ENCODE measurements at places on chromosomes 2 and 18. TPM values are rescaled to one million over a fixed set of nuclear protein-coding genes. Genes with fewer than 3 reads are reported as not detected.

DNA sequence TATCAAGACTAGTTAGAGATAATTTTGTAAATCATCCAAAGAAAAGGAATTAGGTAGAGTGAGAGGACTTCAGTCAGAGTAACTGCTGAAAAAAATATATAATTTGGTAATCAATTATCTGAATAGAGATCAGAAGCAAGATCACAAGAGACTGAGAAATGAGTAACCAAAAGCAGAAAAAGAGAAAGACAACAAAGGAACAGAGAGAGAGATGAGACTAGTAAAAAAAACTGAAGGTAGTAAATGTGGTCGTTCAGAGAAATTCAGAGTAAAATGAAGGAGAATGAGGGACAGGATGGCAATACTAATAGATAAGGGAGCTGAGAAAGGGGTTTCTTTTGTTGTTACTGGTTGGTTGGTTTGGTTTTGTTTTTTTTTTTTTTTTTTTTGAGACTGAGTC lies 16.5 kb downstream of the STRN start:
- no peaks in the 10 kb centered on the region for H3K27me3 ChIP-seq
- H3K27ac ChIP-seq: no peak overlapping the region
- DNase-seq: no peak
- H3K4me3 ChIP-seq: no peak overlapping the region

GRCh38 chr2:3430172-3430571 lies 50.7 kb downstream of the TRAPPC12 start:
- no peak overlapping the region for H3K4me3 ChIP-seq
- H3K4me1 ChIP-seq: no peaks in the 10 kb centered on the region
- no peaks in the 10 kb centered on the region for H3K27me3 ChIP-seq
- H3K36me3 ChIP-seq: peaks cover 24% of the 10 kb centered on the region
- DNase-seq: peak; percentile 10

GRCh38 chr2:34831096-34831495 lies 1232.0 kb upstream of the FAM98A start:
- no peak overlapping the region for H3K27ac ChIP-seq
- no peaks in the 10 kb centered on the region for H3K4me1 ChIP-seq
- no peaks in the 10 kb centered on the region for H3K36me3 ChIP-seq
- no peak for DNase-seq

- no peaks in the 10 kb centered on the region for H3K27me3 ChIP-seq
- peak; percentile 30 for DNase-seq
- H3K4me1 ChIP-seq: peaks cover 11% of the 10 kb centered on the region
- peak overlapping the region; percentile 69 for H3K27ac ChIP-seq
- H3K4me3 ChIP-seq: peak overlapping the region; percentile 78
- H3K36me3 ChIP-seq: no peaks in the 10 kb centered on the region
Measured at GRCh38 chr2:219207884-219208740, 1.5 kb downstream of the ZFAND2B start.

DNA sequence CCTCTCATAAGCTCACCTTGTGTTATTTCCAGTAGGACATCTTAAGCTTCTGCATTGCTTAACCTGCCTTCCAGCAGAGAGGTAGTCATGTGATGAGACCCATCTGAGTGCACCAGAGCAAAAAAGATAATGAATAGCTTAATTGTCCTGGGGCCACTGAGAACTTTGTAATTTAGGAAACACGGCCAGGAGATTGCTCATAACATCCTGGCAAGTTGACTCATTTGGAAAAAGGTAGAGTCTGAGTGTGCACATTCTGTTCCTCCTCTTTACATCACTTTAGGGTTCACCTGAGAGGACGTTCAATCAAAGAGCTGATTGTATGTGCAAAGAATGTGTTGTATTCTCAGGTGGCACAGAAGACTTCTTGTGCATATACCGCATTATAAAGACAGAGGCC lies 830.2 kb upstream of the SOX11 start:
- no peaks in the 10 kb centered on the region for H3K4me1 ChIP-seq
- no peaks in the 10 kb centered on the region for H3K27me3 ChIP-seq
- H3K4me3 ChIP-seq: no peak overlapping the region
- no peak overlapping the region for H3K27ac ChIP-seq
- no peaks in the 10 kb centered on the region for H3K36me3 ChIP-seq

DNA sequence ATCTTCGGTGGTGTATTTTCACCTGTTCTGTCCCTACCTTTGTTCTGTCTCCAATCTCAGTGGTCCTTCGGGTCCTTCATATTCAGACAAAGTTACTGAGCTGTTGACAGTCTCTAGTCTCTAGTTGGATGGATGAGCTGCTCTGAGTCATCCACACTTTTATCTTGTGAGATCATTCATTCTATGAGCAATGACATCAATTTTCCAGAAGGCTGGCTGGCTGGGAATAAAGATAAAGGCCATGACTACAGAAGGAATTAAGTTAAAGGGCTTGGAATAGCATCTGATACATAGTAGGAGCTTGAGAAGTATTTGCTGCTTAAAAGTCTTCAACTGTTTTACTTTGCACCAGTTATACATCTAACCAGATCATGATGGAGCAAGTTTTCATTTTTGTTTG lies 43.1 kb upstream of the SLC39A10 start:
- no peaks in the 10 kb centered on the region for H3K27me3 ChIP-seq
- DNase-seq: peak; percentile 94
- peak overlapping the region; percentile 72 for H3K4me3 ChIP-seq
- H3K4me1 ChIP-seq: peaks cover 27% of the 10 kb centered on the region
- H3K36me3 ChIP-seq: no peaks in the 10 kb centered on the region

GRCh38 chr2:175251425-175252041 lies 70.0 kb upstream of the ATP5MC3 start:
- peaks cover 21% of the 10 kb centered on the region for H3K27me3 ChIP-seq
- H3K4me1 ChIP-seq: no peaks in the 10 kb centered on the region
- no peak overlapping the region for H3K27ac ChIP-seq
- peak; percentile 66 for DNase-seq

GRCh38 chr2:151619337-151619989 lies 114.8 kb downstream of the NEB start:
- H3K4me3 ChIP-seq: no peak overlapping the region
- no peaks in the 10 kb centered on the region for H3K36me3 ChIP-seq
- no peak for DNase-seq
- H3K27ac ChIP-seq: no peak overlapping the region

DNA sequence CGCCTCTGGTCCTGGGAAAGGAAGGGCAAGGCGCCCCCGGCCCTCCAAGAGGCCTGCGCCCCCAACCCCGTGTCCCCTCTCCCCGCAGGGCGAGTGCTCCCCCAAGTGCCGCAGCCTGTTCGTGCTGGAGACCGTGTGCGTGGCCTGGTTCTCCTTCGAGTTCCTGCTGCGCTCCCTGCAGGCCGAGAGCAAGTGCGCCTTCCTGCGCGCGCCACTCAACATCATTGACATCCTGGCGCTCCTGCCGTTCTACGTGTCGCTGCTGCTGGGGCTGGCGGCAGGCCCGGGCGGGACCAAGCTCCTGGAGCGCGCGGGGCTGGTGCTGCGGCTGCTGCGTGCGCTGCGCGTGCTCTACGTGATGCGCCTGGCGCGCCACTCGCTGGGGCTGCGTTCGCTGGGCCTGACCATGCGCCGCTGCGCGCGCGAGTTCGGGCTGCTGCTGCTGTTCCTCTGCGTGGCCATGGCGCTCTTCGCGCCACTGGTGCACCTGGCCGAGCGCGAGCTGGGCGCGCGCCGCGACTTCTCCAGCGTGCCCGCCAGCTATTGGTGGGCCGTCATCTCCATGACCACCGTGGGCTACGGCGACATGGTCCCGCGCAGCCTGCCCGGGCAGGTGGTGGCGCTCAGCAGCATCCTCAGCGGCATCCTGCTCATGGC lies 52.4 kb downstream of the SLC66A2 start:
- H3K4me1 ChIP-seq: no peaks in the 10 kb centered on the region
- no peaks in the 10 kb centered on the region for H3K36me3 ChIP-seq
- H3K4me3 ChIP-seq: no peak overlapping the region

PTPRN gene
- 50.5 TPM for total RNA-seq

MYOM1 gene
- 0.65 TPM for total RNA-seq

CDH19 gene
- total RNA-seq: not detected

IL36B gene
- not detected for total RNA-seq

GPR17 gene
- total RNA-seq: not detected

NRBP1 gene
- 145 TPM for total RNA-seq
